ENCODE measurements at places on chromosomes 5 and 9. TPM values are rescaled to one million over a fixed set of nuclear protein-coding genes. Genes with fewer than 3 reads are reported as not detected.

The RETREG1 gene
- 24.3 TPM for total RNA-seq

The SLC4A9 gene
- 0.21 TPM for total RNA-seq

The SLC6A18 gene
- not detected for total RNA-seq

The PPP2R2B gene
- 0.64 TPM for total RNA-seq
